ENCODE measurements at places on chromosomes 2 and 18.
A peak's percentile ranks its signal among the peaks of the same experiment; 100 is the strongest.

- DNase-seq: no peak
Observed at GRCh38 chr18:28150925-28151324, 26.0 kb downstream of the CDH2 start.

DNA sequence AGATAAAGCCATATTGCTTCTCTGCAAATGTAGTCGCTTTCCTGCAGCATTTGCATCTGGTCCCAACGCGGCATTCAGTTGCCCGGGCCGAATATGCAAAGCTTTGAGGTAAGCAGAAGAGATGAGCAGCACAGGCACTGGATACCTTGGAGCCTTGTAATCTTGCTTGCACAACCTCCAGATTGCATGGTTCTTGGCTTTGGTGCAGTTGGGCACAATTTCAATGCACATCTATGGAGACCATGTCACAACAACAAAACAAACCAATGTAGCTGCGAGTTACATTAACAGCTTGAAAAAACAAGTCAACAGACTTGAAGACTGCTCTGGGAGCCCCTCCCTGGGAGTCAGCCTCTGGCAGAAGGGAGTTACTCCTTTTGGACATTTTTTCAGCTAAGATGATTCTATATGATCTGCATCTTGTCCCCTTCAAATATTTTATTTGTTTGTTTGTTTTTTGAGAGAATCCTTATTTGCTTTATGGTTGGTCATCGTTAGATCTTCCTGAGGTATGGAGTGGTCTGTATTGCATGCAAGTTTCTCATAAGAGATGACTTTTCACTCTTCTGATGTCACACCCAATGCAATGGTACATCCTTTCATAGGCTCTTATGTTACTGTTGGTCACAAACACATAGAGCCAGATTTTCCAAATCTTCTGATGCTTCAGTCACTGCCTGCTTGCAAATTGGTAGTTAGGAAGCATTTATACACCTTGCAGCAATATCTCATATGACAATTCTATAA is 113.5 kb downstream of the EFEMP1 start:
- no peak for DNase-seq

DNA sequence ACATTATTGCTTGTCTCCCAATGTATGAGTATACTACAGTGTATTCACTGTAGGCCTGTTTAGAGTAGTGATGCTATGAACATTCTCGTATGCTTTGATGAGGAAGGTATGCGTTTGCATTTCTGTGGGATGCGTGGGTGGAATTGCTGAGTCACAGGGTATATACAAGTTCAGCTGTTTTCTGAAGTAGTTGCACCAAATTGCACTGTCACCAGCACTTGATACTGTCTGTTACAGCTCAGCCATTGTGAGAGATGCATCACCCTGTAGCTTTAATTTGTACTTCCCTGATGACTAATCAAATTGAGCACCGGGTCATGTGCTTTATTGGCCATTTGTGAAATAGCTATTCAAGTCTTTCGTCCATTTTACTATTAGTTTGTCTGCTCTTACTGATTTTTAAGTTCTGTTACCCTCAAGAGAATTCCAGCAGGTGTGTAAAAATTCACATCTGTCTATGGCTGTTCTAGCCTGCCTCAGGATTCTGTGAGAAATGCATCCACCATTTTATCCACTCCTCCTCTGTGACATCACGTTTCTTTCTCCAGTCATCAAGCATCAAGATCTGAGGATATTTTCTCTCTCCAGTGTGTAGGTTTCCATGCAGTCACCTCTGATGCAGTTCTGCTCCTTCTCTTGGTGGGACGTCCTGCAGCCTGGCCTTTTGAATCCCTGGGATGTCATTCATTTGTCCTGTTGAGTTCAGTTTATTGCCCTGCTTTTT is 72.5 kb downstream of the DGKD start:
- no peak for DNase-seq

GRCh38 chr2:62144689-62145477 is 51.0 kb upstream of the B3GNT2 start:
- DNase-seq: no peak

DNA sequence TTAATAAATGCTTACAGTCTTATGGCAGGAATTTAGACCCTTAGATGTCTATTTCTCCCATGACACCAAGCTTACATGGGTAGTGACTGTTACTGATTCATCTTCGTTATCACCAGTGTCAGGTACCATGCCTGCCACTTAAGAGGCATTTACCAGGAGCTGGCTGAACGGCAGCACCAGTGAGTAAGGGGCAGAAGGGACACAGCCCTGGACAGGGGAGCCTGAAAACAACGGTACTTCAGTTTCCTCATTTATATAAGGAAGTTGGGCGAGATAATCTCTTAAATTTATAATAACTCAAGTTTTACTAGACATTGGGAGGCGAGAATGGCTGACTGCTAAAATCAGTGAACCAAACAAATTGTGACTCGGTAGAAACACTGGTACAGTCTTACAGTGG is 1.2 kb downstream of the COA5 start:
- DNase-seq: peak; percentile 20

Data from GF-D8 (cell line).